ENCODE measurements at places on chromosomes 1 and 21.

DNA sequence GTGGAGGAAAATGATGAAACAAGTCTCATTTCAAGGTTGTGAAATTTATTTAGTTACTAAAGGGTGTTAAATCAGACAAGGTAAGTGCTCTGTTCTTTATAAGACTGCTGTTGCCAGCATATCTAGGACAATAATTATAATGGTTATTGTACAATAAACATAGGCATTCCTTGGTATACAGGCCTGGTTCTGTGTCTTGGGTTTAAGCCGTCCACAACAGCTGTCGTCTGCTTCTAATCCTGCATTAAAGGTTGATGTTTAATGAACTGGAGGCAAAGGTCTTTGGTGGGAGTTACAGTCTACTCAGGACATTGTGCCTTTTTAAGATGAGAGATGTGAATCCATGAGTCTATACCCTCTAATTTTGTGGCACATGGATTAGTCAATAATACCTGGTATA, 23.4 kb upstream of the FMO4 start:
- DNase-seq = no peak

- no peak for DNase-seq
Observed at GRCh38 chr1:78052685-78053405, 7.1 kb downstream of the GIPC2 start.

DNA sequence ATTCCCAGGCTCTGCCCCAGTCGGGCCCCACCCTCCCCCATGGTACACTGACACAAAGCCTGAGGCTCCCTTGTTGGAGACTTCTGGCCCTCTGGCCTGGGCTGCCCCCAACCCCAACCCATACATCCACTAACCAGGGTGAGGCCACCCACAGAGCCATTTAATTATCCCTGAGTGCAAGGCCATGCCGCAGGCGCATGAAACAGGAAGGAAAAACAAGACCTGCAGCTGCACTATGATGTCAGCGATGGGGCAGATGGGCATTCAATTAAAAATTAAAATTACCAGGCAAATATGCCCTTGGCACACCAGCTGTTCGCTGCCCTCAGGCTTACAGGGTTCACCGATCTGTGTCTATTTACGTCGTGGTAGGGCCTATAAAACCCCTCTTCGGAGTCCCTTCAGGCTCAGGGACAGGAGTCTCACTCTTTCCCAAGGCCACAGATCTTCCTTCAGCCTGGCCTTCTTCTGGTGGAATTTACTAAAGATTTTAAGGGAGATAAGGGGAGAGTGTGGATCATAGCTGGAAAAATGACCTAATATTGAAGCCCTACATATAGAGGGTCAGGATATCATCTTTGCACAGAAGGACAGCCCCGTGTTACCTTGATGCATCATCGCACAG, 29.6 kb upstream of the RGS16 start:
- DNase-seq = no peak

DNA sequence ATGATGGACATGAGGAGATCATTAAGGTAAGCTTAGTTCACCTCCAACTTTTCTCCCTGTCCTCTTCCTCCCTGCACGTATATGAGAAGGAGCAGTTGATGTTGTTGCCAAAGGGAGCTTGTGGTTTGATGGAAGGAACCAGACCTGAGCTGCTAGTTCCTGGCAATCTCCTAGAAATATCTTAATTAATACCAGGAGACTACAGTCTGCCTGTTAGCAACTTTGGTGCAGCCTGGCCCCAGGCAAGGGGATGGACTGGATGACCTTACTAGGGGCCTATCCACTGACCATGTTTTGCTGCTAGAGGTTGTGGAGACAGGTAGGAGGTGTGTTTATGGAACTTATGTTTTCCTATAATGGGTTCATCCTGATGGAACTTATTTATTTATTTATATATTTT, 22.6 kb downstream of the TUFT1 start:
- no peak for DNase-seq

DNA sequence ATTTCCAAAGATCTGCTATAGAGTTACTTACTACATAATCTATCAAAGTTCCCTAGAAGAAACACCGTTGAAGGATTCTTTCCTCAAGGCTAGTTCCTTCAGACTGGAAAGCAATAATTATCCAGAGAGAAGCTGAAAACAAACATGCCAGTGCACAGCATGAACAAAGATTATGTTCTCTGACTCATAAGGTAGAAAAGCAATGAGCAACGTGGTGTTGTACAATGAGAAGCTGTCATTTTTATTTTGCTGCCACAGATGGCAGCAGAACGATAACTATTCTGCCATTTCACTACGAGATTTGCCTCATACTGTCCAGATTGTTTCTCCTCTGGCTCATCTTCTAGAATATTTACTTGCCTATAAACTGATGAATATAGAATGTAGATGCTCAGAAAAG, 10.7 kb downstream of the EXTL2 start:
- DNase-seq = no peak

GRCh38 chr1:89962742-89963075, 32.2 kb upstream of the ZNF326 start:
- no peak for DNase-seq

All from keratinocyte (primary cell).